ENCODE measurements at places on chromosomes 2 and 18.

- peak; percentile 57 for DNase-seq
Observed at GRCh38 chr2:48148841-48149430, 242.6 kb upstream of the FBXO11 start.

DNA sequence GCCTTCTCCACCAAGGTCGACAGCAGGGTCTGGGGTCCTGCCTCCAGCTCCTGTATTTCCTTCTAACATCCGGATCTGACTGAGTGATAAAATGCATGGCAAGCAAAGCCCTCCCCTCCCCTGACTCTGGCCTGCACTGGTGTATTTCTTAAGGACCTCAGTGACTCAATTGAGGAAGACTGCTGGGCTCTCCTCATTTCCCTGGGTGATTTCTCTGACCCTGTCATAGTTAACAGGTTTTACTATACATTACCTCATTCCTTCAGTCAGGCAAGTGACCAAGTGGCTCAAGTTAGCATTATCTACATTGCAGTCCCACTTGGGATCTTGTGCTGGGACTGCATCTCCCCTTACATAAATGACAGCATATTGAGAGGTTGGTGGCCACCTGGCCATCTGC is 38.8 kb upstream of the CCBE1 start:
- no peak for DNase-seq

DNA sequence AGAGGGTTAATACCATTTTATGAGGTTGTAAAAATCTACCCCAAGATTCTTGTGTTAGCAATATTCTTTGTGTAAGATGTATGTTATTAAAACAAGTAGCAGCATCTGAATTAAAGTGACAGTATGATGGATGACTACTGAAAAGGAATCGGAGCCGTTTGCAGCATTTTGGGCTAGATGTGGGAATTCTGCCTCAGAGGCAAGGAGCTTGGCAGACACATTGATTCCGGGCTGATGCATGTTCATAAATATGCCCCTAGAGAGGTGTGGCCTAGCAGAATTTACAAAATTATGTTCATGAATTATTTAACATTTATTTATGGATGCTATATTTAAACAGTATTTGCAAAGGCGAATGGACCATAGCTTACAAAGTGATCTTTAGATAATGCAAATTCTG is 389.0 kb upstream of the ETAA1 start:
- DNase-seq, result no peak

GRCh38 chr2:219129589-219129988 is 31.0 kb downstream of the NHEJ1 start:
- DNase-seq, result no peak

DNA sequence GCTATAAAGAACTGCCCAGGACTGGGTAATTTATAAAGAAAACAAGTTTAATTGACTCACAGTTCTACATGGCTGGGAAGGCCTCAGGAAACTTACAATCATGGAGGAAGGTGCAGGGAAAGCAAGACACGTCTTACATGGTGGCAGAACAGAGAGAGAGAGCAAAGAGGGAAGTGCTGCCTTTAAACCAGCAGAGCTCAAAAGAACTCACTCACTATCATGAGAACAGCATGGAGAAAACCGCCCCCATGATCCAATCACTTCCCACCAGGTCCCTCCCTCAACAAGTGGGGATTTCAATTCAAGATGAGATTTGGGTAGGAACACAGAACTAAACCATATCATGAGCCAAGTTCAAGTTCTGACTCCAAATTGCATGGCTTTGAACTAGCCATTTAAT is 62.8 kb upstream of the PPP1CB start:
- no peak for DNase-seq

Measured in hematopoietic multipotent progenitor cell treated with erythropoietin and hydrocortisone succinate and interleukin-3 and kit ligand, for 17 days (in vitro differentiated cells).